Neural cell (in vitro differentiated cells): ENCODE measurements at places on chromosomes 2 and 18. TPM values are rescaled to one million over a fixed set of nuclear protein-coding genes. Genes with fewer than 3 reads are reported as not detected.

The SLC30A3 gene
- polyA plus RNA-seq = not detected in 2 replicates

The STK39 gene
- 8.3 and 9.5 TPM in 2 replicates for polyA plus RNA-seq

The TSPYL6 gene
- not detected in 2 replicates for polyA plus RNA-seq

The CIB4 gene
- polyA plus RNA-seq = not detected in 2 replicates

The AMER3 gene
- polyA plus RNA-seq = 19.2 and 22.7 TPM in 2 replicates

The MYL1 gene
- not detected in 2 replicates for polyA plus RNA-seq
